ENCODE measurements at places on chromosomes 2 and 18.
A peak's percentile ranks its signal among the peaks of the same experiment; 100 is the strongest.

- DNase-seq: peak; percentile 72
Measured at GRCh38 chr18:12934454-12935071, 13.2 kb upstream of the SEH1L start.

DNA sequence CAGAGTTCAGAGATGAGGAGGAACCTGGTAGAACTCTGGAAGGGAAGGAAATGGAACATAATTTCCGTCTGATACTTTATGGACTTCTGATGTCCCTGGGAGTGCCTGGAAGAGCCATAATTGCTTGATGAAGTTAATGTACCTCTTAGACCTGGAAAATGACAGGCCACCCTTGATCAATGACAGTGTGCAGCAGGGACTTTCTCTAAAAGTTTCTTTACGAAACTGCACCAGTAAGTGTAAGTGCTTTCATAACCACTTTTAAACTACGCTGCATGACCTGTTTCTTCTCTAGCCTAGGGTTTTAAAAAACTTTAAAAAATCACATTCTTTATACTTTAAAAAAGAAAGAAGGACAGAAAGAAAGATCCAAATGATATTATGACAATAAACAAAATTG lies 164.5 kb downstream of the LPIN1 start:
- no peak for DNase-seq

GRCh38 chr18:8988260-8988871 lies 114.1 kb upstream of the NDUFV2 start:
- peak; percentile 69 for DNase-seq

DNA sequence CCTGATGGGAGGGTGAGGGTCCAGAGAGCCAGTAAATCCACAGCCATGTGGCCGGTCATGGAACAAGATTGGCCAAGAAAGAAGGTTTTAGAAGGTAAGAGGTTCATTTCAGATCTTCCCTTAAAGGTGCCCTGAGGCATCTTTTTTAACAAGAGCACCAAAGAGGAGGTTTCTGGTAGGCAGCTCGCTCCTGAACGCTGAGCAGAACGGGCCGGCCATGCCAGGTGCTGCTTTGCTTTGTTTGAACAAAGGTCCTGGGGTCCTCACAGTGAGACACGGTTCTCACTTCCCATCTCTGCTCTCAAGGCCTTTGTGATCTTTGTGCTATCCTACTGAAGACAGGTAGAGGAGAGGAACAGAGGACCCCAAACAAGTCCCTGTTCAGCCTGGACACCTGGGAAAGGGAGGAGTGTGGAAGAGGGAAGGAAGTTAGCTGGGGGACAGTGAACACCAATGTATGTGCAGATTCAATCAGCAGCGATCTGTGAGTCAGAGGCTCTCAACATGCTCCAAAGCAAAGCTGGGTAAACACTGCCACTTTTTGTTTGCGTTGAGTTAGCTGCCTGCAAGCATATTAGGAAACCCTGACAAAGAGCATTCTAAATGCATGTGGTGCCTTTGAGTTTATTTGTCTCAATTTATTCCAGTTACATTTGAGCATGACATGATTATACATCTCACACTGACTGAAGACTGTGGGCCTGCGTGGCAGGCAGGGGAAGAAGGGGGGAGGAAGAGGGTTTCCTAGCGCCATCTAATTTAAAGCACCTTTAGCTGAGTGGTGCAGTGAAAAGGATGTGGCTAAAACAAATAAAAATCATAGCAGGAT lies 102.4 kb downstream of the ASB1 start:
- peak; percentile 45 for DNase-seq

Data from RWPE1 (cell line).